Esophagus squamous epithelium (tissue), 5 donors: ENCODE measurements at places on chromosomes 6 and 20.

GRCh38 chr20:45959956-45960630, 11.9 kb downstream of the ZNF335 start:
- DNase-seq = no peak

DNA sequence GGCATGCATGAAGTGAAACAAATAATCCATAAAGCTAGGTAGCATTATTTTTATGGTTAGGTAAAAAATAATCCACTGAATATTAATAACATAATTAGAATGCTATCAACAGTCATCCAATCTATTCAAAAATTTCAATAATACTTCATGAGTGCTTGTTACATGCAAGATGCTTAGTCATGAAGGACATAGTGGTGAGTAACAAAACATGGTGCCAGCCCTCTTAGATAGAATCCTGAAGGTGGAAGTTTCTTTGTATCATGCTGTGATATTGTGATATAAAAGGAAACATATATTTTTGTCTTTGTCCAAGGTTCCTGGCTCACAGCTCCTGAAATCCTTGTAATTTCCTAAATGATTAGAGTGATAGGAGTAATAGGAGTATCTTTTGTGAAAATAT, 14.9 kb downstream of the RCAN2 start:
- no peak for DNase-seq

GRCh38 chr6:43992783-43993644, 134.2 kb downstream of the MRPL14 start:
- no peak for DNase-seq

- DNase-seq = no peak
Observed at GRCh38 chr6:47016261-47016660, 25.9 kb downstream of the ADGRF1 start.

DNA sequence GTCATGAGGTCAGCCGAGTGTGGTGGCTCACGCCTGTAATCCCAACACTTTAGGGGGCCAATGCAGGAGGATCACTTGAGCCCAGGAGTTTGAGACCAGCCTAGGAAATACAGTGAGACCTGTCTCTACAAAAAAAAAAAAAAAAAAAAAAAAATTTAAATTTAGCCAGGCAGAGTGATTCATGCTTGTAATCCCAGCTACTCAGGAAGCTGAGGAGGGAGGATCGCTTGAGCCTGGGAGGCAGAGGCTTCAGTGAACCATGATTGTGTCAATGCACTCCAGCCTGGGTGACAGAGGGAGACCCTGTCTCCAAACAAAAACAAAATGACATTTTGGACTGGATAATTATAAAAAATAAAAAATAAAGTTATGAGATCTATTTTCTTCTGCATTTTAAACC, 56.2 kb downstream of the ADGRF1 start:
- DNase-seq = no peak

- no peak for DNase-seq
Observed at GRCh38 chr6:118606268-118606667, 45.1 kb downstream of the CEP85L start.

GRCh38 chr6:138795809-138796603, at the start of gene ECT2L:
Gene ECT2L, plus strand, starts transcription at chr6:138796087. Its CDS starts 17,188 bp downstream, at chr6:138813275.
- no peak for DNase-seq
